ENCODE measurements at places on chromosomes 1 and 21. TPM values are rescaled to one million over a fixed set of nuclear protein-coding genes. Genes with fewer than 3 reads are reported as not detected.

DNA sequence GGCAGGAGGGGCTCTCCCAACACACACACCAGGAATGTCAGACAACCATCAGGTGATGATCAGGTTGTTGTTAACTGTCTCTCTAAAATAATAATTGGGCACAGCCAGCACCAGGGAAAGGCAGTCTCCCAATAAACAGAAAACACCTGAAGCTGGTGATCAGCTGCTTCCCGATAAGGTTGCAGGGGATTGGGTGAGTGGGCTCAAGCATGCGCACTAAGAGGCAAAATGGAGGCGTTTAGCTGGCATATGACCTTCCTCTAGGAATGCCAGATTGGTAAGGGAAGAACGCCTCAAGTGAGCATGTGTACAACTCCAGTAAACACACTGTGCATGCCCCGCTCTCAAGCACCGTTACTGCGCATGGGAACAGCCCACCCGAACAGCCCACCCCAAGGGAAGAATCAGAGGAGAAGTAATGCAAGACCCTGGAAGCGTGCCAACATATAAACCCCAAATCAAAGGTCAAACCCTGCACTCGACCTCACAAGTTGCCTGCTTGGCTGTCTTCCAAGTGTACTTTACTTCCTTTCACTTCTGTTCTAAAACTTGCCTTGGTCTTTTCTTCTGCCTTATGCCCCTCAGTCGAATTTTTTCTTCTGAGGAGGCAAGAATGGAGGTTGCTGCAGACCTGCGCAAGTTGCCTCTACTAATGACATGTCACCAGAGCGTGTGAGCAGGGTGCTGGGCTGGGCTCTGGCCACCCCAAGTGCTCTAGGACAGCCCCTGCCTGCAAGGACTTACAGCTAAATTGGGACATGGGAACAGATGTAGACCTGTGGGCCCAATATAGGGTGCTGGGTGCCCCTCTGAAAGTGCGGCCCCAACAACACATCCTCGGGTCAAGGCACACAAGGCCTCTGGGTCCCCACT, 200.8 kb downstream of the RHOU start:
- peaks cover 4% of the 10 kb centered on the region for H3K4me1 ChIP-seq
- H3K36me3 ChIP-seq = no peaks in the 10 kb centered on the region
- no peak for DNase-seq
- H3K27me3 ChIP-seq = peaks cover 17% of the 10 kb centered on the region

GRCh38 chr1:207833381-207833780, 77.5 kb downstream of the CD34 start:
- no peaks in the 10 kb centered on the region for H3K27me3 ChIP-seq
- H3K4me3 ChIP-seq = no peak overlapping the region
- no peaks in the 10 kb centered on the region for H3K36me3 ChIP-seq
- no peak for DNase-seq

DNA sequence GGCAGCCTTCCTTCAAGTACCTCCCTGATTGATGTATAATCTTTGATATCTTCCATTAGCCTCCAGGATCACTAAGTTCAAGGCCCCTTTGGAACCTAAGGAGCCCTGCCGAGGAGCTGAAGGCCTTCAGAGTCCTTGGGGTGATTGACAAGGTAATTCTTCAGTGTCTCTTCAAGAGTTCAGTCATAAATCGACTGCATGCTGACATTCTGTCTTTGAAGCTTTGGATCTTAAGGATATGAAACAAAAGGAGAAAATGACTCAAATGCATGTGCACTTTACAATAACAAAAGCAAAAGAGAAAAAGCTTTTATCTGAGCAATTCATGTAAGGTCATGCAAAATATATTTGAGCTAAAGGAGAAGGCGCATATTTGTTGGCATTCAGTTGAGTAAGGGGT, 125.3 kb downstream of the RPS6KC1 start:
- H3K4me3 ChIP-seq = no peak overlapping the region
- H3K27ac ChIP-seq = no peak overlapping the region
- no peaks in the 10 kb centered on the region for H3K4me1 ChIP-seq
- H3K27me3 ChIP-seq = no peaks in the 10 kb centered on the region

GRCh38 chr1:159879977-159880376, 17.5 kb upstream of the VSIG8 start:
- no peak overlapping the region for H3K27ac ChIP-seq
- peaks cover 25% of the 10 kb centered on the region for H3K4me1 ChIP-seq
- peak; percentile 69 for DNase-seq
- no peaks in the 10 kb centered on the region for H3K27me3 ChIP-seq
- H3K4me3 ChIP-seq = no peak overlapping the region
- H3K36me3 ChIP-seq = no peaks in the 10 kb centered on the region

CEP350 gene
- 28.8 TPM for total RNA-seq

DNA sequence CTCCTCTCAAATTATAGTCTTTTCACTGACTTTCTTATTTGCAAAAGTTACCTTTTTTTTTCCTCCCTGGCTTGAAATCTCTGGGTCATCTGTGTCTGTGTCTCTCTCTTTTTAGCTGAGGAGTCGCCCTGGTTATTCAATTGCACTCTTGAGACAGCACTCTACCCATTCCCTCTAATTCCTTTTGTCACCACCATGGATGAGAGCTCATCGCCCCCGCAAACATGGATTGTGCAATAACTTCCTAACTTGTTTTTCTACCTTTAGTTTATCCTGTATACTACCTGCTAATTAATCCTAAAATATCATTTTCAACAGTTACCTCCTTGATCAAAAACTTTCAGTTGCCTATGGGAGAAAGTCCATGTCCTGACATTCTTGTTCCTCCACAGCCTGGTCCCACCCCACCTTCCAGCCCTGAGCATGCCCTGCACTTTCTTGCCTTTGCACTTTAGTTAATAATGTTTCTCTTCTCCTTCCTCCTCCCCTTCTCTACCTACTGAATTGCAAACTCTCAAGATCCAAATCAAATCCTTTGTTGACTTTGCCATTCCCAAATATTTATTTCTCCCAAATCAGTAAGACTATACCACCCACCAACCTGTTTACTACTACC, 110.4 kb upstream of the MAGI3 start:
- no peak for DNase-seq
- H3K27me3 ChIP-seq = no peaks in the 10 kb centered on the region
- H3K4me1 ChIP-seq = no peaks in the 10 kb centered on the region
- no peak overlapping the region for H3K4me3 ChIP-seq
- H3K36me3 ChIP-seq = no peaks in the 10 kb centered on the region

ESRRG gene
- 0.79 TPM for total RNA-seq

All from astrocyte (in vitro differentiated cells and primary cell).